ENCODE measurements at places on chromosomes 1 and 21. TPM values are rescaled to one million over a fixed set of nuclear protein-coding genes. Genes with fewer than 3 reads are reported as not detected.

Gene OR6K3
- not detected for total RNA-seq

Gene PTPN7
- total RNA-seq = 0.25 TPM

Gene CAP1
- 94.7 TPM for total RNA-seq

Gene IRF6
- total RNA-seq = 0.25 TPM

Gene PPM1J
- 4.9 TPM for total RNA-seq

Gene LAMC1
- total RNA-seq = 30.7 TPM

Gene OLIG2
- total RNA-seq = 15.2 TPM

Gene PLD5
- total RNA-seq = 2.7 TPM

Gene IGSF5
- 0.25 TPM for total RNA-seq

Gene OR10Z1
- not detected for total RNA-seq

Gene TTF2
- 2.2 TPM for total RNA-seq

Gene PKLR
- 0.49 TPM for total RNA-seq

Gene CYP4A22
- total RNA-seq = not detected

Gene AMPD1
- total RNA-seq = not detected

Gene C2CD4D
- total RNA-seq = not detected

Gene TMEM9
- total RNA-seq = 53.6 TPM

Gene CFAP74
- 0.25 TPM for total RNA-seq

Gene KCNN3
- total RNA-seq = 4.9 TPM

Gene SMCP
- not detected for total RNA-seq

Gene FALEC
- total RNA-seq = not detected

Gene CACNA1S
- total RNA-seq = under 0.01 TPM

Gene CELF3
- 52.4 TPM for total RNA-seq

Gene PTPRC
- 3.0 TPM for total RNA-seq

Gene E2F2
- 0.74 TPM for total RNA-seq

Gene CSF3R
- 2.0 TPM for total RNA-seq

Gene IFNGR2
- total RNA-seq = 35.7 TPM

Gene IL19
- total RNA-seq = not detected

Gene INKA2
- 2.7 TPM for total RNA-seq

Gene SPRR2B
- not detected for total RNA-seq

Gene HHIPL2
- total RNA-seq = 0.25 TPM

Gene EGLN1
- 52.9 TPM for total RNA-seq

Gene FCER1G
- 1.2 TPM for total RNA-seq

Gene CELA2A
- total RNA-seq = not detected

Gene OR2L8
- total RNA-seq = 0.74 TPM

Data from temporal lobe (tissue), 4 donors.